ENCODE measurements at places on chromosomes 13 and 19.

DNA sequence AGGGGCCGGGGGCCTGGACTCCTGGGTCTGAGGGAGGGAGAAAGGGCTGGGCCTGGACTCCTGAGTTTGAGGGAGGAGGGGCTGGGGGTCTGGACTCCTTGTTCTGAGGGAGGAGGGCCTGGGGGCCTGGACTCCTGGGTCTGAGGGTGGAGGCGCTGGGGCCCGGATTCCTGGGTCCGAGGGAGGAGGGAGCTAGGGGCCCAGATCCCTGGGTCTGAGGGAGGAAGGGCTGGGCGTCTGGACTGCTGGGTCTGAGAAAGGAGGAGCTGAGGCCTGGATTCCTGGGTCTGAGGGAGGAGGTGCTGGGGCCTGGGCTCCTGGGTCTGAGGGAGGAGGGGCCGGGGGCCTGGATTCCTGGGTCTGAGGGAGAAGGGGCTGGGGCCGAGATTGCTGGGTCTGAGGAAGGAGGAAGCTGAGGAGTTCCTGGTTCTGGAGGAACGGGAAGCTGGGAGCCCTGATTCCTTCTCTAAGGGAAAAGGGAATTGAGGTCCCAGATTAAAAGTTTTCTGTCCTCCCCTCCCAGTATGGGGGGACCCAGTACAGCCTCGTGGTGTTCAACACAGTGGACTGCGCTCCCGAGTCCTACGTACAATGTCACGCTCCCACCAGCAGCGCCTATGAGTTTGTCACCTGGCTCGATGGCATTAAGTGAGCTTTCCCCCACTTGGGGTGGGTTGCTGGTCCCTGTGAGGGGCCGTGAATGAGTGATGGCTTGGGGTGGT, 721 bp downstream of the MED25 start:
- no peak for DNase-seq

GRCh38 chr13:76239031-76239680, 603.0 kb downstream of the LMO7 start:
- DNase-seq = no peak

GRCh38 chr13:102721800-102722231, 27.0 kb upstream of the METTL21C start:
- no peak for DNase-seq

DNA sequence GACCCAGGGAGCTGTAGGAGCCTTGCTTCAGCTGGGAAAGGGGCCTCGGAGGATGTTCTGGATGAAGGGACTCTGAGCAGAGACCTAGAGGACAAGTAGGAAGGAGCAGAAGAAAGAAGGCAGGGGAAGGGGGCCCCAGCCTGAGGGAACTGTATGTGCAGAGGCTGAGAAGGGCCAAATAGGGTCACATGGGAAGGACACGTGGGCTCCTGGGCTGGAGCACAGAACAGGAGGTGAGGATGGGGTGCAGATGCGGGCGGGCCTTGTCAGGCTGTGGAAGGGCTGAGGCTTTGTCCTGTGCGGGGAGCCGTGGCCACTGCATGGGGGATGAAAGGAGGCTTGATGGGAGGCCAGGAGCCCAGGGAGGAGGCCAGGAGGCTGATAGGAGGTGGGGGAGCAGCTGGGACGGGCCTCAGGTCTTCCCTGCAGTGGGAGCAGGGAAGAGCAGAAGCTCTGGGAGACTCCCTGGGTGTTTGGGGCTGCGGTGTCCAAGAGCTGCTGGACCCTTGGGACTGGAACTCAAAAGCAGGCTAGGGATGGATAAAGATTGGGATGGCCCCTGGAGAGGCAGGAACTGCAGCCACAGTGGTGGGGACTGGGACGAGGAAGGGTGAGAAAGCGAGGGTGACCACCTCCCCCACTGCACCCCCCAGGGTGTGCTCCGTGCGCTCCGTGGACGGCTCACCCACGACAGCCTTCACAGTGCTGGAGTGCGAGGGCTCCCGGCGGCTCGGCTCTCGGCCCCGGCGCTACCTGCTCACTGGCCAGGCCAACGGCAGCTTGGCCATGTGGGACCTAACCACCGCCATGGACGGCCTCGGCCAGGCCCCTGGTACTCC, 11.4 kb upstream of the LTBP4 start:
- DNase-seq = no peak

DNA sequence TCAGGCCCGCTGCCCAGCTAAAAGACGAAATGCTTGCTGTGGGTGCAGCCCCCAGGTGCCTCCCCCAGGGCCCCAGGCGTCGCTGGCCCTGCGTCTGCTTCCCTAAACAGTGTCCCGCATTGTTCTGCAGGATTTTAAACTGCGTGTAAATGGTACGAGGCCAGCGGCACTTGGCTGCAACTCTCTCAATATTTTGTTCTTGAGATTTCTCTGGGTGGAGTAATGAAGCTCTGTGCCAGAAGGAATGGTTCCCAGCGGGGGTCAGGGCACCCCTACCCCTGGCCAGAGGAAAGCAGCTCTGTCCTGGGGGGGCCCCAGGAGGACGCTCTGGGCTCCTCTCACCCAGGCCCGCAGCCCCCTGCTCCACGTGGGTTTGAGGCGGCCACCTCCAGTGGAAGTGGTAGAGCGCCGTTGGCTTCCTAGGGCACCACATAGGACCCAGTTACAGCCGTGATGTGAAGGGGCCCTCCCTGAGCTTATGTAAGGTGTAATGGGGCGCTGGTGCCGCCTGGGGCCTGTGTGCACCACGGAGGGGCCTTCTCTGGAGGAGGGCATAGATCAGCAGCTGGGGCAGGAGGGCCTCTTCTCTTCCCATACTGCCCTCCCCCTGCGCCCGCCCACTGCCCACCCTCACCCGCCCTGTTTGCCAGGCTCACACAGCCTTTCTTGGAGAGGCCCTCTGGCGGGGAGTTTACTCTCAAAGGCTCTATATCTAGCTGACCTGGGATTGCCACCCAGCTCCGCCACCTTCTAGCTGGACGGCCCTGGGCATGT, 19.8 kb downstream of the PAK4 start:
- no peak for DNase-seq

- no peak for DNase-seq
Observed at GRCh38 chr19:2579678-2580280, 103.9 kb downstream of the GADD45B start.

- DNase-seq = peak; percentile 85
Observed at GRCh38 chr13:97279913-97280312, 57.8 kb downstream of the MBNL2 start.

- DNase-seq = no peak
Observed at GRCh38 chr13:93951951-93952350, 527.5 kb downstream of the DCT start.

DNA sequence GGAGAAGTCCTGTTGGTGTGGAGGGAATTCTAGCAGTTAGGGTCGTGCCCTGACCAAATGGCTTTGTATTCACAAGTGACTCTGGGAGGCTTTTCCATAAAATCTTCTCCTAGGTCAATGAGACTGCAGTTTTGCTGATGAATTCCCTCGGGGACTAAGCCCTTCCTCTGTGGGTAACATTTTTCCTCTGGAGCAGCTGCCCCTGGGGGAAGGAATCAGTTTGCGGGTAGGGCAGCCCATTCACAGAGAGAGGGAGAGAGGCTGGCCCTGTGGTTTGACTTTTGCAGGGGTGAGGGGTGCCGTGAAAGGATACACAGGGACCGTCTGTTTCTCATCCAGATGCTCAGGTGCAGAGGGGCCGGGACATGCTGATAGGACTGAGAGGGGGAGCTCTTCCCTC, 67.3 kb downstream of the ERICH6B start:
- no peak for DNase-seq

GRCh38 chr13:41928323-41928722, 32.6 kb downstream of the VWA8 start:
- no peak for DNase-seq

DNA sequence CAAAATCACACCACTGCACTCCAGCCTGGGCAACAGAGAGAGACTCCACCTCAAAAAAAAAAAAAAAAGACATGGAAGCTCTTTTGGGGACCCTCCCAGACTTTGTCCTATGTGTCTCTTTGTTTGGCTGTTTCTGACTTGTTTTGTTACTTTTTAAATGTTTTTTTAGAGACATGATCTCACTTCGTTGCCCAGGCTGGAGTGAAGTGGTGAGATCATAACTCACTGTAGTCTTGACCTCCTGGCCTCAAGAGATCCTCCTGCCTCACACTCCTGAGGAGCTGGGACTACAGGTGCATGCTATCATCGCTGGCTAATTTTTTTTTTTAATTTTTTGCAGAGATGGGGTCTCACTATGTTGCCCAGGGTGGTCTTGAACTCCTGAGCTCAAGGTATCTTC, 16.4 kb upstream of the DPP9 start:
- no peak for DNase-seq

- no peak for DNase-seq
Observed at GRCh38 chr13:43307221-43307920, 284.0 kb downstream of the DNAJC15 start.

DNA sequence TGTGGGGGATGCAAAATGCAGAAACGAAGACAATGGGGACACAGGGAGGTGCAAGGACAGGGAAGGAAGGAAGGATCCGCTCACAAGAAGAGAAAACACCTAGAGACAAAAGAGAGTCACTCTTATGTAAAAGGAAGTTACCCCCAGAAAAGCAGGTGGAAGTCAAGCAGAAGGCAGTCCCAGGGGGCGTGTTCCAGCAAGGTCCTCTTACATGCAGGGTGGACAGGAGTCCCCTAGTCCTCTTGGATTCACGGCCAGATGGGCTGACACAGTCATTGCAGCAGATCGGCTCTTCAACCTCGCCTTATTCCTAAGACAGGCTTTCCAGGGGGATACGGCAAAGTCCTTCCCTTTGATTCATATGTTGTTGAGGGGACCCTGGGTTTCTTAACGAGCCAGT, 83.9 kb upstream of the SPATA13 start:
- DNase-seq = no peak

DNA sequence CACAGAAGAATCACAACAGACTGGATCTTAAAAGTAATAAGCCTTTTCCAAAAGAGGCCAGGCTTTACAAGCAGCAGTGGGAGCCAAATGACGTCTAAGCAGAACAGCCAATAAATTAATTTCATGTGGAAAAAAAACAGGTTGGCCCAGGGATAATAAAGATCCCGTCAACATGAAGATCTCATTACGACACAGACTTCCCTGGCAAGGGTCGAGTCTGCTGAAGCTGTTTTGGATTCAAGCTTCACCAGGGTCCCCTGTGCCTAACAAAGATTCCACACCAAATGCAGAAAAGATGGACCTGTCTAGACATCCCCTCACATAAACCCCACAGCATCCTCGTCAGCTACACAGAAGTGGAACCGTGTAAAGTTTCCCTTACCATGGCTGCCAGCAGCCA, 215.1 kb upstream of the ZNF507 start:
- DNase-seq = no peak

DNA sequence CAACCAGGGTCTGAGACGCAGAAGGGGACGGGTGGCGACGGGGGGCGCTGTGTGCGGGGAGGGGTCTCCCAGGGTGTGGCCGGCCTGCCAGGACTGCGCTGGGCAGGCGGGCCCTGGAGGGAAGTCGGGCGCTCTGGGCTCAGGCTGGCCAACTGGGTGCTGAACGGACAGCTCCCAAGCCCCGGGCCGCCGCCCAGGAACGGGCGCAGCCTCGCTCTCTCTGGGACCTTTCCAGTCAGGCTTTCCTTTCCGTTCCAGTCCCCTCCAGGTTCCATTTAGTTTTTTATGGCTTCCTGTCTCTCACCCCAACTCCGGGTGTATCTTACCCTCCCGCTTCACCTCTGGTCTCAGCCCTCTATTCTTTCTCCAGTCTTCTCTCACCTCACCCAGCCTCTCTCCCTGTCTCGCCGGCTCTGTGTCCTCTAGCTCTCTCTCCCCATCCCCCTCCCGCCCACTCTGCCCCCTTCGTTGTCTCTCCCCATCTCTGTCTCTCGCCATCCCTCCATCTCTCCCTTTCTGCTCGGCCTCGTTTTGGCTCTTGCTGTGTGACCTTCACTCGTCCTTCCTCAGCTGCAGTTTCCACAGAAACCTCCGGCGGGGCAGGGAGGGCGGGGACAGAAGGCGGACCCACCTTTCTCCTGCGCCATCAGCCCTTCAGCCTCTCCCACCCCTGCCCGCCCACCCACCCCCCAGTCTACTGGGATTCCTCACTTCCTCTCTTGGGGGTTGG, 3.3 kb upstream of the ATP1A3 start:
- no peak for DNase-seq

- DNase-seq = peak; percentile 73
Observed at GRCh38 chr13:97030705-97031452, 36.6 kb upstream of the OXGR1 start.

- DNase-seq = peak; percentile 17
Observed at GRCh38 chr19:42601811-42602443, 7.2 kb upstream of the CEACAM8 start.
